ENCODE measurements at places on chromosomes 3 and 15.

GRCh38 chr15:31805090-31805662 lies 225.1 kb upstream of the CHRNA7 start:
- DNase-seq = no peak

- DNase-seq = no peak
These were observed 473.6 kb downstream of the ROBO2 start for GRCh38 chr3:77513542-77513941.

DNA sequence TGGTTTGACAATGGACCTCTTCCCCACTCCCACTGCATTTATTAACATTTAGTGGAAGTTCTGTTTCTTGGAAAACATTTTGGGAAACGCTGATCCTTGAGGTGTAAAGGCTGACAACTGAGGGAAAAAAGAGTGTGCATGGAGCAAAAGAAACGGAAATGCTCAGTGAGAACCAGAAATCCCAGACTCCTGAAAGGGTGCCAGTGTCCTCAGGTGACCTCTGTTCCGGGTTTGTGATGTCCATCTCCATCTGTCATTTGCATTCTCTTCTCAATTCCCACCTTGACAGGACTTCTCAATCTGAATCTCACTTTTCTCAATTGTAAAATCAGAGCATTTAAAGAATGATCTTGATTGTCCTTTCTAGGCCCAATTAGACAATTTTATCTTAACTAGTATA lies 71.1 kb upstream of the FAM3D start:
- DNase-seq = no peak

DNA sequence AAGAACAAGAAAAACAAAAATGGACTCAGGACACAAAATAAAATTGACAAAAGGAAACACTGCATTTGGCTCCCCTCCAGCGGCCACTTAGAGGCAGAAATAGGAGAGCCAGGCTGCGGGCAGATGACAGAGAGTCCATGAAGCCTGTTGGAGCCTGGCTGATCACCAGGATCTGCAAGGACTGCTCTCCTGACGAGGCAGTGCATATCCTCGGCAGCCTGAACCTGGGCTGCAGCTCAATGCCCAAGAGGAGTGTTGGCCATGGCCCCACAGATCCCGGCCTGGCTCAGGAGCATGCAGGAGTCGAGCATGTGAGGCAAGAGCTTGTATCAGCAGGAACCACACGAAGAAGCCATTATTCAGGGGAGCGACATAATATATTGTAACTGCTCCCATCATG lies 199.8 kb downstream of the STT3B start:
- no peak for DNase-seq

DNA sequence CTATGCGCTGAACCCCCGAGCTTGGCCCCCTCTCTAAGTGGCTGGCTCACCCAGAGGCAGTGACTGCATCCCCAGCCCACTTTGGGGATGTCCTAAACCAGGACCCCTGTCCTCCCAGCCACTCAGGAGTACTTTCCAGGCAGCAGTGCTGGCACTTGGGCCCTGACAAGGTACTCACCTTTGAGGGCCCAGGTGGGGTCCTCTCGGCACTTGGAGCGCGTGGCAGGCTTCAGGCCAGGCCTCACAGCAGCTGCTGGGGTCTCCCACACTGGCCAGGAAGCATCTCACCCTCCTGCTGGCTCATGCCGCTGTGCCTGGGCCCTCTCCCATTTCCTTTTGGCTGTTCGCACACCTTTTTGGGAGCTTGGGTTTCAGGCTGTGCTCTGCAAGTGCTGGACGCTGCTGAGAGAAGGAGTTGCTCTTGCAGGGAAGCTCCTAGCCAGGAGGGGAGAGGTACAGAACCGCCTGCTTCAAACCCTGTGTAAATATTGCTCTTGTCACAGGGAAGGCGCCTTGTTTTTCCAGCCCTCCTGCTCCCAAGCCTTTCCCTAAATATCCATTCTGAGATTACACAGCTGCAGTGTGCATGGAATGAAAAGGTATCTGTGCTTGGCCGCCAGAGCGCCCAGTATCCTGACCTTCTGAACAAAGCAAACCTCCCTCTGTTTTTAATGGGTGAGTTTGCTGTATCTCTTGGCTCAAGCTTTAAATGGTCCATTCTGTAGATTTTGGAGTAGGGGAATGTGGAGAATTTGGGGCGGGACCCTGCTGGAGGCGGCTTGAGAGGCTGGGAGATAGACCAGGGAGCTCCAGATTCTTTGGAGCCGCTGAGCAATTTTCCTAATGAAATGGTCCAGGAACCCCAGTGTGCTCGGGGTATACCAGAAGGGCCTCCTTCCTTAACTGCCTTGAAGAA lies 45.6 kb downstream of the DNASE1L3 start:
- no peak for DNase-seq

GRCh38 chr3:30680789-30681648 lies 74.6 kb downstream of the TGFBR2 start:
- DNase-seq = no peak

DNA sequence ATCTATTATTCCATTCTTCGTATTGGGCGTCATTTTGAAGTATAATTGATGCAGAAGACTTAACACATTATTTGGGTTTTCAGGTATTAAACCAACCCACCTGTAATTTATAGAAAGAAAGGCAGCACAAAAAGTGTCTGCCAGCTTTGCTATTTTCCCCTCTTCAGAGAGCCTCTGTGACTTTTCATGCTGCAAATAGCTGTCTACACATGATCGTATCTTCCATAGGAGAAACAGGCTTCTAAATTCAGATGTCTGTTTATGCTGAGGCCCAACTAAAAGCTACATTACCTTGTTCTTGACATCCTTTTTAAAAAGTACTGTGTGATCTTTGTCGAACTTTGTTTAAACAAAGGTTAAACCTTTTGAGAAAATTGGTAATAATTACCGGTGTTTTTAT lies 5.0 kb downstream of the ACKR2 start:
- DNase-seq = no peak

Measured in effector memory CD8-positive, alpha-beta T cell (primary cell).